ENCODE measurements at places on chromosomes 12 and 14.

- no peak for DNase-seq
These were observed 478.9 kb downstream of the BCAT1 start for GRCh38 chr12:24470050-24470449.

- no peak for DNase-seq
These were observed 1.4 kb upstream of the PTPRQ start for GRCh38 chr12:80442426-80443222.

- no peak for DNase-seq
These were observed 149.0 kb upstream of the PWP1 start for GRCh38 chr12:107536613-107537012.

- no peak for DNase-seq
These were observed 305.6 kb downstream of the RPS29 start for GRCh38 chr14:49280566-49280965.

- no peak for DNase-seq
These were observed 942 bp downstream of the ATF7IP start for GRCh38 chr12:14366209-14367039.

DNA sequence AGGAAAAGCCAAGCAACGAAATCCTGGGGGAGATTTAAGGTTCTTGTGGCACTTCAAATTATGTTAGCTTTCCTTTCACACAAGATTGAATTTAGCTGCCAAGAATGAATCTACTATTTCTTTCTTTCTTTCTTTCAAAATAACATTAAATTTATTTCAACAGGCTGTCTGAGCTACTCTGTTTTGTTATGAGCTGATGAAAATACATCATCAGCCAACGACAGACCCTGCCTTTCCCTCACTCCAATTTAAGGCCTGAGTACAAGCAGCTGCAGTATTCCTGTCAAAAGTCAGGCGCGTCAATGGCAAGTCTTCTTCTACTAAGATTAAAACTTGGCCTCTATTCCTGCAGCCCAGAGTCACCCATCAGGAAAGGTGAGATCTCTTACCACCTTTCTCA is 347.7 kb upstream of the FLRT2 start:
- DNase-seq, result no peak

GRCh38 chr12:11731455-11731854 is 82.0 kb downstream of the ETV6 start:
- no peak for DNase-seq

GRCh38 chr12:58086930-58087329 is 145.6 kb downstream of the ATP23 start:
- DNase-seq, result no peak

DNA sequence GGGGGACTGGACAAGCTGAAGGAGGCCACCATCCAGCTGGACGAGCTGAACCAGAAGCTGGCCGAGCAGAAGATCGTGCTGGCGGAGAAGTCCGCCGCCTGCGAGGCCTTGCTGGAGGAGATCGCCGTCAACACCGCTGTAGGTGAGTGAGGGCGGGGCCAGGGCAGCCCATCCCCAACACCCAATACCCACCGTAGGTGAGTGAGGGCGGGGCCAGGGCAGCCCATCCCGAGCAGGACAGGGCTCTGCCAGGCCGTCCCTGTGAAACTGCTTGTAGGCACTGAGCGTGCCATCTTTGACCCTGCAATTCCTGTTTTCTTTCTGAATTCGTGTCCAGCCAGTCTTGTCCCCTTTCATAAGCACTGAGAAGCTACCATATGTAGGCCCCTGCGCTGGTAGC is 74.0 kb downstream of the CCDC92 start:
- DNase-seq, result no peak

GRCh38 chr14:68610251-68610793 is 182.5 kb downstream of the ZFP36L1 start:
- DNase-seq, result no peak

DNA sequence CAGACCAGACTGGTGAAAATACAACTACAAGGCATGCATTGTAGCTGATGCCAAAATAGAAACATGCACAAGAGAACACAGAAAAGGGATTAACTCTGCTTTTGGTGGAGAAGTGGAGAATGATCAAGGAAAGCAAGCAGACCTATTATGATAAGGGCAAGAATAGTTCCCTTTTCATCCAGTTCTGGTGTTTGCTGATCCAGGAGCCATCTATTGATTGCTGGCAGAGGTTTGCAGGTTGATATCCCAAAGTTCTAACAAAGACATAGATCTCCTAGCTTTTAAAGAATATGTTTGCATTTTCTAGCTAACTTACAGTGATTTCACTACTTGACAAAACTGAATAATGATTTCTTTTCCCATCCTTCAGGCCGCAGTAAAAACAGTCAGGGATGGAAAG is 166.2 kb upstream of the CDKN3 start:
- no peak for DNase-seq

- no peak for DNase-seq
These were observed 138.7 kb upstream of the DYRK2 start for GRCh38 chr12:67509666-67510386.
